ENCODE measurements at places on chromosomes 3 and 15. TPM values are rescaled to one million over a fixed set of nuclear protein-coding genes. Genes with fewer than 3 reads are reported as not detected.

DNA sequence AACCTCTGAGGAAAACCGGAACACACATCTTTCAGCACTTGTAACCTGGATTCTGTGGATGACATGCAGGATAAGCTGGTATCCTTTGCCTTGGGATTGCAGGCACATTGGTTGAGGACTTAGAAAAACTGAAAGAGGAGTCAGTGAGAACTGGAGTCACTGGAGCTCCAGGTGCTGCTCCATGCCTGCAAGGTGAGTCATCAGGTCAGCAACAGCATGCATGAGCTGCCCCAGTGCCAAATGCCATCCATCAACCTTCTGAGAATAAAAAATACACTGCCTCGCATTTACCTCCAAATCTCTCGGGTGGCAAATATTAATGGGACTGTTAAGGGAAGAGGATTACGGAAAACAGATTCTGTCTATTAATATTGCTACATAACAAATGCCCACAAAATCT, 729.1 kb downstream of the NTRK3 start:
- no peak for DNase-seq

The ZNF445 gene
- 8.7 TPM for total RNA-seq

GRCh38 chr3:156397534-156397933, 157.4 kb downstream of the SSR3 start:
- no peak for DNase-seq

- DNase-seq: no peak
Measured at GRCh38 chr3:24663406-24663805, 168.8 kb upstream of the THRB start.

- DNase-seq: no peak
Measured at GRCh38 chr3:172699031-172699430, 11.8 kb downstream of the NCEH1 start.

- DNase-seq: no peak
Measured at GRCh38 chr3:14133876-14134275, 9.0 kb downstream of the TMEM43 start.

- DNase-seq: no peak
Measured at GRCh38 chr3:102258666-102259227, 176.1 kb upstream of the ZPLD1 start.
